ENCODE measurements at places on chromosomes 7 and 10.
A peak's percentile ranks its signal among the peaks of the same experiment; 100 is the strongest.

- H3K4me3 ChIP-seq: no peak overlapping the region
- H3K36me3 ChIP-seq: no peaks in the 10 kb centered on the region
- H3K27ac ChIP-seq: no peak overlapping the region
Measured at GRCh38 chr10:18340496-18341051, 200.3 kb downstream of the CACNB2 start.

DNA sequence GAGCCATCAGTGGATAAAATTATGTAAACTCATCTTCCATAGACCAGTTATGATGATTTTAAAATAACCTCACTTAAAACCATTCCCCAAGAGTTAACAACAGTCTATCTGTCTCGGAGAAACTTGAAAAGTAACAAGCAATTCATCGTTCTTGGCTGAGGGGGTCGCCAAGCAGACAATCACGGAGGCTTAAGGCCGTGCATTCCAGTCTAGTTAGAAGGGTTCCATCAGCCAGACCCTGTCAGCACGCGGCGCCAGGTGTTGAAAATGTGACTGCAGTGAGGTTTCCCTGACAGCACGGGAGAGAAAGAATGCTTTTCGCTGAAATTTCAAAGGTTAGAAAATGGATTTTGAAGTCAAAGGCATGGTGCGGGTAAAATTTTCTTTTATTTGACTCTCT lies 1025.0 kb upstream of the CELF2 start:
- H3K27ac ChIP-seq: no peak overlapping the region
- no peaks in the 10 kb centered on the region for H3K4me1 ChIP-seq
- no peak overlapping the region for H3K4me3 ChIP-seq
- no peaks in the 10 kb centered on the region for H3K36me3 ChIP-seq

- no peak overlapping the region for H3K27ac ChIP-seq
- H3K27me3 ChIP-seq: no peaks in the 10 kb centered on the region
- no peak overlapping the region for H3K4me3 ChIP-seq
- peaks cover 45% of the 10 kb centered on the region for H3K4me1 ChIP-seq
- H3K36me3 ChIP-seq: no peaks in the 10 kb centered on the region
Measured at GRCh38 chr10:71635867-71636266, 83.7 kb downstream of the C10orf105 start.

DNA sequence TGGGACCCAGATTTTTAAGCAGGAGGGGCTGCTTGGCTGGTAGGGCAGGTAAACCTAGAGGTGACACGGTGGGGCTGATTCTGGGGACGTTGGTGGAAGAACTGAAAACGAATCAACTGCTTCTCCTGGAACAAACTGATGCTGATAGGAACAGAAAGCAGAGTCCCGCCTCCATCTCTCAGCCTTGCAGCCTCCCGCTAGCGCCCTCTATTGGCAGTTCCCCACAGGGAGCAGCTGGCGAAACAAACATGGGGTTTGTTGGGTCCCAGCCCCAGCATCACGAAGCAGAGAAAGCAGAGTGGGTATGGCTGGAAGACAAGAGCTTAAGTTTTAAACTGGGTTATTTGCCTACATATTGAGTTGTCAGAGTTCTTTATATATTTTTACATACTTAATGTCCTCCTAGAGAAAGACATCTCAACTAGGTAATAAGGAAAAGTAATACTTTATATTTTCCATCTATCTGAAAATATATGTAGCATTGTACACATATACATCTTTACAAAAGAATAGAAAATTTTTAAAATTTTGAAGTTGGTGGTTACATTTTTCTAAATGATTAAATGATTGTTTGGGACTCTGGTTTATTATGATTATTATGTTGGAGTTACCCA lies 42.3 kb upstream of the FOXI2 start:
- H3K4me3 ChIP-seq: no peak overlapping the region
- no peaks in the 10 kb centered on the region for H3K4me1 ChIP-seq
- DNase-seq: peak; percentile 89
- no peaks in the 10 kb centered on the region for H3K27me3 ChIP-seq

- no peaks in the 10 kb centered on the region for H3K4me1 ChIP-seq
- no peaks in the 10 kb centered on the region for H3K36me3 ChIP-seq
- H3K27ac ChIP-seq: no peak overlapping the region
- H3K27me3 ChIP-seq: no peaks in the 10 kb centered on the region
- no peak overlapping the region for H3K4me3 ChIP-seq
- no peak for DNase-seq
Measured at GRCh38 chr7:134908289-134908688, 78.0 kb upstream of the AGBL3 start.

DNA sequence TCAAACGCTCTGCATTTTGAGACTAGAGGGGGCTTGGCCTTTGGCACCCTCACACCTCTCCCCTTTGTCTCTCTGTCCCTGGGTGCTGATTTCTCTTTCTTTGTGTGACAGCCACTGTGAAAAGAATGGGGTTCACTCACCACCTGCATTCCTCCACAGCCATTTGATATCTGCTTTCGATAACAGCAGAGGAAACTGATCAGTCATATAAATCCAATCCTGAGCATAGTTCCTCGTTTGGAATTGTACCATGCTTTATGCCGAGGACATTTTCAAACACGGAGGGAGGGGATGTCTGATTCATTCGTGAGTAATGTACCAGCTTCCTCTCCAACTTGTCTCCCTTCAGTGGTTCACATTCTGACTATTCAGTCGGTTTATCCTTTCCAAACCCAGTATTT lies 15.8 kb downstream of the MET start:
- H3K36me3 ChIP-seq: no peaks in the 10 kb centered on the region
- DNase-seq: no peak
- H3K4me3 ChIP-seq: no peak overlapping the region
- H3K4me1 ChIP-seq: peaks cover 3% of the 10 kb centered on the region
- no peak overlapping the region for H3K27ac ChIP-seq

DNA sequence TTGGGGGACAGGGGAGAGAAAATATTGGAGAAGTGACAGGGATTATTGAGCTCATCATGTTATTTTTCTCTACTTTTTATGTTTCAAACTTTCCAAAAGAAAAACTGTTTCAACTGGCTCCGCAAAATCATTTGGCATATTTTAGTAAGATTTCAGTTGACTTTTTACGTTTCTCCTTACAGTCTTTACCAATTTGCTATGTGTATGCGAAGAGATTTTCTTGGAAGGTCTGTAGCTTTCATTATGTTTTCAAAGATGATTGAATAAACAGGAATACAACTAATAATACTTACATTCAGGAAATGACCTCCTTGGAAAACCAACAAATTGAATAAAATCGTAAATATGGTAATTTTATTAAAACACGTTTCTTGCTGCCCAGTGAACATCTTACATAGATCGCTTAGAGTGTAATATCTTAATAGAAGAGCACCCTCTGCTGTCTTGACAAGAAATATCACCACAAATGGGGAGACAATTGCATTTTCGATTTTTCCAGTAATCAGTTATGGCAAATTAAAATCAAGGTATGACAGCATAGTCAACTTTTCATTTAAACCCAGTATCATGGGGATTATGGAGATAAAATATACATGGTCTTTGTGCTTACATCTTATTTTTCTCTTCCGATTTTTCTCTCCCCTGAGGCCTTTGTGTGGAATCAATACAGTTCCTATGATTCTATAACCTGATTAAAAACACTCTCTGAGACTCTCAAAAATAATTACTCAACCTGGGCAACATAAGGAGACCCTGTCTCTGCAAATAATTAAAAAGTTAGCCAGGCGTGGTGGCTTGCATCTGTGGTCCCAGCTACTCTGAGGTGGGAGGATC lies 43.1 kb downstream of the MBL2 start:
- no peaks in the 10 kb centered on the region for H3K36me3 ChIP-seq
- DNase-seq: peak; percentile 22
- no peaks in the 10 kb centered on the region for H3K4me1 ChIP-seq
- H3K27me3 ChIP-seq: no peaks in the 10 kb centered on the region
- H3K4me3 ChIP-seq: no peak overlapping the region

Data from mesendoderm (in vitro differentiated cells).